ENCODE measurements at places on chromosomes 7 and 10.

DNA sequence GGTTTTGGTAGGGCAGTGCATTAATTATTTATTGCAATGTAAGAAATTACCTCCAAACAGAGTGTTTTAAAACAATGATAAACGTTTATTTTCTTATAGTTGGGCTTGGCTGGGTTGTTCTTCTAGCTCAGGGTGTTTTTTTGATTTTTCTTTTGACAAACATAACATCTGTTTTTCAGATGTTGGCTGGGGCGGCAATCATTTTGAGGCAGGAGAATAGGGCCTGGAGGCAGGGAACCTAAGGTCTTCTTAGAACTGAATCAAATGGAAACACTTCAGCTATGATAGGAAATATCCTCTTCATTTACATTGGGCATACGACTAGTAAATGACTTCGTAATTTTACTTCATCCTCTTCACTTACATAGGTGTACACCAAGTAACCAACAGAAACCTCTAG lies 47.4 kb upstream of the NAMPT start:
- DNase-seq: no peak

DNA sequence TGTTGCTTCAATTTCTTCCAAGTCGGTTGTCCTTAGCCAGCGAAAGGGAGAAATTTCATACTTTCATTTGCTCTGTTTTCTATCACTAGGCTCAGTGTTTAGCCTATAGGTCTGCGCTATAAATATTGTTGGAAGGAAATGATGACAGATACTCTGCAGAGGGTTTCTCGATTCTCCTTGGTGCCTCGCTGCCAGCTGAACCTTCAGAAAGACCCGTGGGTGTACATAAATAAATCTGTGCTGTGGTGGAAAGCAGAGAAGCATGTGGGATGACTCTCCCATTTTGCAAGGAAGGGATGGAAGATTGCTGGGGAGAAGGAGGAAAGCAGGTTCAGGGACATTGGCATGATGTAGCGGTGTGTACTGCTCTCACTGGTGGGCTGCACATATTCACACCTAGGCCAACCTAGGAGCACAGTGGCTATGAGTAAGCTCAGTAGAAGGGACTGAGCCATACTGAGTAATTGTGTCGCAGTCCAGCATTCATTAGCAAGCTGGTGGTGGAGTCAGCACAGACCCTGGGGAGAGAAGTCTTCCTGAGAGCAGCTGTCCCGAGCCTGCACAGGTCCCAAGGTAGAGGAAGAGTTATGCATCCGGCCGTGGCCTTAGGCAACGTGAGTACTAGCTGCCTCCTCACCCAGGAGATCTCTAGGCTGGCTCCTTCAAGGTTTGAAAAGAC lies 50.5 kb downstream of the PNLIPRP3 start:
- no peak for DNase-seq

- no peak for DNase-seq
Observed at GRCh38 chr10:103879409-103879808, 24.0 kb upstream of the SH3PXD2A start.

DNA sequence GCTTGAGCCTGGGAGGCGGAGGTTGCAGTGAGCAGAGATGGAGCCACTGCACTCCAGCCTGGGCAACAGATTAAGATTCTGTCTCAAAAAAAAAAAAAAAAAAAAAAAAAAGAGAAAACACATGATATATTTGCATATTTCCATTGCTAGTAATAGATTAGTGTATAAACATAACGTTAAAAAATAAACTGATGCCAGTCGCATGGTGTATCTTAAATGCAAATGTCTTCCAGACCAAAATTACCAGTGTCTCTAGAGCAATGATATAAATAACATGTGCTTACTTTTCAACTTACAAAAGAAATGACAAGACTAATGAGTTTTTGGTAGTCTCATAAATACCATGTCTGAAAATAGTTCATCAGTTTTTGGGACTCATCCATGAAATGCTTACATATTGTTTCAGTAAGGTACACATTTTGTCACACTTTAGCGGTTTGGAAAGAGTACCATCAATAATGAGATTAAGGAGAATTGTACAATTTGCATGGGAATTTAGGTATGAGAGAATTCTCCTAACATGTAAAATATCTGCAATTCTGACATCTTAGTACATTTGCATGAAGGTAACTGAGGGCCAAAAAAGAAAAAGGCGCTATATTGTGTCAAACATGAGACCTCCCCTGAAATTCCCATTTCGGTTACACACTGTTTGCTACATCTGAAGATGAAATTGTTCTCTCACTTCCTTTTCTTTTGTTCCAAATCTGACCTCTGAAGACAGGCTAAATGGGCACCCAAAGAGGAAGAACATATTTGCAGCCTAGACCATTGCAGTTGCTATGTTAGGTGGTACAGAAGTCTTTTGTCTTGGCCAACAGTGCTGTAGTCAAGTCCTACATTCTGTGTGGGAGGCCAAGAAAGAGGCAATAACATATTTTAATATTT lies 51.5 kb upstream of the PIP4K2A start:
- DNase-seq: no peak
